ENCODE measurements at places on chromosomes 2 and 18.

DNA sequence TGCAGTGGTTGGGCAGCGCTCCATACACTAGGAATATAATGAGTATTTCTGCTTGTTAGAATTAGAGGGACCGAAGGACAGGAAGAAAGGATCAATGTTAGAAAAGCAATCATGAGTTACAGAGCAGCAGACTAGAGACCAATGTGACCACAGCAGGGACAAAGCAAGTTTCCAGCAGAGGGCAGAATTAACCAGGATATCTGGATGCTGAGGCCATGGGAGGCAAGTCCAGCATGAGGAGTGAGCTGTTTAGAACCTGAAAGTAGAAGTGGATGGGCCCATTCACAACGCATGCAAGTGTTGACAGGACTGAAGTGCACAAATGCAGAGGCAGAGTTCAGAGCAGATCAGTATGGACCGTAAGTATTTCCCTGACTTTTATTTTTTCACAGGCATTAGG is 910.4 kb upstream of the GYPC start:
- peak; percentile 48 for DNase-seq

DNA sequence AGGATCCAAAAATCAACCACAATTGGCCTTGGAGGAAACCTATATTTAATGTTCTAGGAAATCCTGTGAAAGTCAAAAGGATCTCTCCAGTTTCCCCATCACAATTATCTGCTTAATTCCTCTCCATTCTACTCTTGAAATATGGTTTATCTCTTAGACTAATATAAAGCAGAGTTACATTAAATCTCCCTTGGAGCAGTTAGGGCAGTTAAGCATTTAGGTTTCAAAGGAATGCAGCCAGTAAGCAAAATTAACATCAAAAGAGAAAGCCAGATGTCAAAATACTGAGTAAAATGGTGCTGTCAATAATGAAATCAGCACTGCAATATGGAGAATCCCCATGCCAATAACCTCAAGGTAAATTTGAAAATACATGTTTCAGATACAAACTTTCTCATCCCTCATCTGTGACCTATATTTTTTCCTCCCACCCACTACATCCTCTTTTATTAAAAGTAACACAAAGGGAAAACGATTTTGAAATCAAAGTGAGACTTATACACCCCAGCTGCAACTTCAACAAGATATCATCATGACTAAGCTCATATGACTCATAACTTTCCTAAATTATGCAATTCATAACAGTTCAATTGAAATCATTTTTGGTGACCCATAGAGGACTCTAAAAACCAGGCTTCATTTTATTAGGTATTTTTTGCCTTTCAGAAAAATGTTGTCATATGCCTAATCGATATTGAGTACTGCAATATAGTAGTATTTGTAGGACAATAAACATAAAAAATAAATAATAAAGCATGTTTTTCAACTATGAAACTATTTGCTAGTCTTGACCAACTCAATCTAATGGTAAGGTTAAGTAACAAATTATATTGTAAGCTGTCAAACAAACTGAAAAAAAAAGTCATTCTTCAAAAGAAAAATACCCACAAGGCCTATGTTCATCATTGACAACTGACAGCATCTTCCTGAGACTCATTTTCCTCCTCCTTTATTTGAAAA is 3.1 kb downstream of the ADAM17 start:
- no peak for DNase-seq

- DNase-seq = peak; percentile 80
Observed at GRCh38 chr2:25323042-25323514, 18.6 kb downstream of the DNMT3A start.

DNA sequence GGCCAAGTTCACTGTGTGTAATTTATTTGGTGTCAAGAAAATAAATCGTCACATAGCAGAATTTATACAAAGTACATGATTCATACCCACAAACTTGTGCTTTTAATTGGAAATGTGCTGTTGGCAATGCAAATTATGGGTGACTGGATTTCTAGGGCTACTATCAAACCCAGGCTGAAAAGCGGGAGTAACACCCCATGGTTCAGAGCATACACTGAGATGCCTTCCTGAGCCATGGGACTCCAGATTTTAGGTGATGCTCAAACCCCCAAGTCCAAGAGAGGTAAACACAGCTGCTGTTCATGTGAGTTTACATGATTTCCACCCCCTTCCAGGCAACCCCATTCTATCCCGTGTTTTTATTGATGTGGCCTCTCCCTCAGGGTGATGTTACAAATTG is 565.9 kb upstream of the ID2 start:
- DNase-seq = no peak

- no peak for DNase-seq
Observed at GRCh38 chr2:137435162-137435561, 529.1 kb upstream of the HNMT start.

GRCh38 chr2:172698041-172698863 is 37.4 kb upstream of the RAPGEF4 start:
- no peak for DNase-seq

DNA sequence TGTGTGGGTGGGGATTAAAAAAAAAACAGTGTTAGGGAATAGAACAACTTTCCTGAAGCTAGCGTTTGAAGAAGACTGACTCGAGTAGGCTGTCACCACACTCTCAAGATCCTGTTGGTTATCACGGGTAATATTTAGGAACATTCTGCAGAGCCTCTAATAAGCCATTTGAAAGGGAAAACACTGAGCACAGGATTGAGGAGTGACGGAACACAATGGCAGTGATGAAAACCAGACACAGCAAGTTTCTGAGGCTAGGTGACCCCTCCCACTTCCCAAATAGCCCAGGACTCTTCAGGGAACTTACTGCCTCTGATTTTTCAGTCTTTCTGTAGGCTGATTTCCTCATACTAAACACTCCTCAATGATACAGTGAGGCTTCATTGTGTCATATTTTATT is 88.2 kb upstream of the TMEM200C start:
- DNase-seq = no peak

DNA sequence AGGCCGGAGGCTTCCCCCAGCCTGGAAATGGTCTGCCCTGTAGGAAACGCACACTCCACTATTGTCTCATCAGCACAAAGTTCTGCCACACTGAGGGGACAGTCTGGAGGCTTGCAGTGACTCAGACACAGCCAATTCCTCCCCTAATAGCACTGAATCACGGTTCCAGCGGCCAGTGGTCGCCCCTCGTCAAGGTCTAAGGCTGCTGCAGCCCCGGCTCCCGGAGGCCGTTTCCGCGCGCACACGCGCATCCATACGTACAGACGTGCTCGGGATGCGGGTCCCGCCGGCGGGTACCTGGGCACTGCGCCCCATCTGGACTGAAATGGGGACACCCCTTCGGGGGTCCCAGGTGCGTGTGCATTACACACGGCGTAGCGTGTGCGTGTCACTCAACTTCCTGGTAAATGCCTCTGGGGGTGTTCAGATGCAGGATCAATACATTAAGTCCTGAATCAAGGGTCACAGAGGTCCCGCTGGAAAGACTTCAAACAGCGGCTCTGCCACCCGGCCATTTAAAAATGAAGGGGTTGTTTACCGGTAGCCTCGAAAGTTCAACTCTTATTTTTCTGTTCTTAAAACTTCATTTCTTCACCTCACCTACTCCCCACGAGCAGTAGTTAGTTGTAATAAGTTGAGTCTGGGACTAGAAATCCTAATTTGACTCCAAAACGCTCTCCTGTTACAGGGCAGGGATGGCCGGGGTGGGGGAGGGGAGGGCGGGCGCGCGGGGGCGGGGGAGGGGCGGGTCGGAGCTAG is 572 bp upstream of the ZNF516 start:
- peak; percentile 65 for DNase-seq

- DNase-seq = no peak
Observed at GRCh38 chr2:207502577-207503198, 27.1 kb upstream of the CREB1 start.

DNA sequence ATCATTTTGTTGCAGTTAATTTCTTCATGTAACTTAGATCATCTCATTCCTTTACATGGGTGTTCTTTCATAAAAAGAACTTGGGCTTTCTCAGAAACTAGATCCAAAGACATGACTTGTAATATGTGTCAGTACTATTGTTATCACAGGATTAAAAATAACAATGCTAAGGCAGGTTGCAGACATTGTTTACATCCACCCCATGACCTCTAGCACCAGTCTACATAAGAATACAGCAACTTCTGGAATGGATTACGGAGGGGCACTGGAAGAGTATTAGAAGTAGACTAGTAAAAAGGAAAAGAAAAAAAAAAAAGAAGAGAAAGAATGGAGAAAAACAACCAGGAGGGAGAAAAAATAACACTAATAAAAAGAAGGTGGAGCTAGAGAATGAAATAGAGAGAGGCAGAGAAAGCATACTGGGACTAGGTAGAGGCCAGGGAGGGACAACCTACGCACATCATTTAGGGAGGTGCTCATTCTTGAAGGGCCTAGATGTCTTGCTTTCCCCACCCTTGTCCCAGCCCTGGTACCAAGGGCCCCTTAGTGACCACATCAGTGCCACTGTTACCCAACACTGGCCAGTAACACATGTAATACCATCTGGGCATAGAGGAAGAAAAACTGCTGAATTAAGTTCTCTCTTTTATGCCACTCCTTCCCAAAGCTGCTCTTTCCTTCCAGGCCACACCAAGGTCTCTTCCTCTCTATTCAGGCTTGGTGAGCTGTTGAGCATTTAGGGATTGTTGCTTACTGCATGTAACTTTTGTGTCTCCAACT is 70.6 kb upstream of the KLF7 start:
- no peak for DNase-seq

GRCh38 chr18:24428709-24429108 is 2.2 kb downstream of the IMPACT start:
- no peak for DNase-seq

DNA sequence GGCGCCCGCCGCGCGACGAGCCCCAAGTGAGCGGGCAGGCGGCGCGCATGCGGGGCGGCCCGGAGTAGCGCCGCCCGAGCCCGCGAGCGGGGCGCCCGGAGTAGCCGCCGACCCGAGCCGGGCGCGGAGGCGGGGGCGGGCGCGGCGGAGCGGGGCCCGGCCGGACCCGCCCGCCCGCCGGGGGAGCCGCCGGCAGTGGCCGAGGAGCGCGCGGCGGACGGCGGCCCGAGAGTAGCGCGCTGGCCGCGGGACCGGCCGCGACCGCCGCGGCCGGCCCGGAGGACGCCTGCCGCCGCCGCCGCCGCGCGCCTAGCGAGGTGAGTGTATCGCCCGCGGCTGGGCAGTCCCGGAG is at the start of gene GALNT1:
Gene GALNT1, plus strand, starts transcription at position 195 of the 352 bp plus-strand sequence. CDS start 72,923 bp downstream, outside the sequence.
- no peak for DNase-seq

GRCh38 chr2:155830817-155831579 is 501.5 kb downstream of the NR4A2 start:
- peak; percentile 46 for DNase-seq

- no peak for DNase-seq
Observed at GRCh38 chr2:191352536-191352935, 107.3 kb downstream of the MYO1B start.

- DNase-seq = no peak
Observed at GRCh38 chr2:218039171-218039570, 29.9 kb upstream of the RUFY4 start.

- peak; percentile 5 for DNase-seq
Observed at GRCh38 chr18:79940814-79941472, 10.5 kb downstream of the SLC66A2 start.

- no peak for DNase-seq
Observed at GRCh38 chr18:3440341-3440740, 9.6 kb upstream of the TGIF1 start.

GRCh38 chr2:121237336-121237979 is 47.5 kb downstream of the TFCP2L1 start:
- DNase-seq = no peak

GRCh38 chr18:75344161-75344560 is 83.3 kb downstream of the SMIM21 start:
- DNase-seq = no peak

Measured in glutamatergic neuron (in vitro differentiated cells).